ENCODE measurements at places on chromosomes 13 and 19.

DNA sequence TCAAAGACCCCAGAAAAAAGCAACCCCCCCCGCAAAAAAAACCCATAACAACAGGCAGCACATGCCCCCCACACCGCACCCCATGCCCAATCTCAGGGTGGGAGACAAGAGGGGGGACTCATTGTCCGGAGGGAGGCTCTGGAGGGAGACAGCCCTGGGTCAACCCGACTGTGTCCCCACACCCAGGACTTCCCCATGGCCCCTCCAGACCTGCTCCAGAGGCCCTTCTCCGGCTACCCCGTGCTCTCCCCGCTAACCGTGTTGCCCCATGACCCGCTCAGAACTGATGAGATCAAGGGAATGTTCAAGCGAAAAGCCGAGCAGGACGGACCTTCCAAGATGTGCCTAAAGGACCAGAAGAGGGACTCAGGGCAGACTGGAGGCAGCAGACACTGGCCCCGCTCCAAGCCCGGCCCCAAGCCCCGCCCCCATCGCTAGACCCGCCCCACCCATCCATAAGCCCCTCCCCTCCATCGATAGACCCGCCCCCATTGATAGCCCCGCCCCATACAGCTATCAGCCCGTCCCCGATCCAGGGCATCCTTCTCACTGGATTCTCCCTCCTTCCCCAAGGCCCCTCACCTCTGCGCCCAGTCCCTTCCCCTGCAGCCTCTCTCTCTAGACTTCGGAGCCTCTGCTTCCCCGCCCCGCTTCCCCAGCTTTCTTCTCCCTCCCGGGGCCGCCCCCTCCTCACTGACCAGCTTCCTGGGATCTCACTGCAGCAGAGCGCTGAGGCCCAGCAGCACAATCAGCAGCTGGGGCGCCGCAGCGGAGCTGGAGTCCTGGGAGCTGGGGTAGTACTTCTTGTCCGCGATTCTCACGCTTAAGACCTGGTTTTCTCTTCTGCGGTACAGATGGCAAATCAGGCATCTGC, 2.2 kb downstream of the BST2 start:
- peak; percentile 36 for DNase-seq

DNA sequence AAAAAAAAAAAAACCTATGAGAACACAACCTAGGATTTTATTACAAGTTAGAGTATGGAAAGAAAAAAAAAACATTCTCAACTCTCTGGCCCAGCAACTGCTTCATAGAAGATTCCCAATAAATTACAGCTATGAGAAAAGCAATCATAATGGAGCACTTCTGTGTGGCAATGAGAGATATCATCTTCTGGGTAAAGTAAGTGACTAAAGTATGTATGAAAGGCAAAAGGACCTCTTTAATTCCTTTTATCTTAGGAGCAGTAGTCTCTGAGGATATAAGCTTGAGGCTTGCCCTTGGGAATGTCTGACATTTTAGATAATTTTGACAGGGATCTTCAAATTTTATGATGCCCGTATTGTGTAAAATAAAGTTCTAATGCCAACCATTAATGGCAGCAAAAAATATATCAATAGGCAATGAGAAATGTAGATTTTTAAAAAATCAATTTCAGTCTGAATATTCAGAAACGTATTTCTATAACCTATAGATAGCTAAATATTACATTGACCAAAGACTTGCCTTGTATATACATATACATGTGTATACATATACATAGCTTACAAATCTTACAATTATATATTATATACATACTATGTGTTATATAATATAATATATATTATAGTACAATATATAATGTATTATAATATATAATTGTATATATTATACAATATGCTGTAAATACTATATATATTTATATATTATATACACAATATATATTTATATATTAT, 823.9 kb upstream of the SLITRK1 start:
- DNase-seq: no peak

- DNase-seq: no peak
Measured at GRCh38 chr19:4492337-4493103, 20.4 kb downstream of the HDGFL2 start.

DNA sequence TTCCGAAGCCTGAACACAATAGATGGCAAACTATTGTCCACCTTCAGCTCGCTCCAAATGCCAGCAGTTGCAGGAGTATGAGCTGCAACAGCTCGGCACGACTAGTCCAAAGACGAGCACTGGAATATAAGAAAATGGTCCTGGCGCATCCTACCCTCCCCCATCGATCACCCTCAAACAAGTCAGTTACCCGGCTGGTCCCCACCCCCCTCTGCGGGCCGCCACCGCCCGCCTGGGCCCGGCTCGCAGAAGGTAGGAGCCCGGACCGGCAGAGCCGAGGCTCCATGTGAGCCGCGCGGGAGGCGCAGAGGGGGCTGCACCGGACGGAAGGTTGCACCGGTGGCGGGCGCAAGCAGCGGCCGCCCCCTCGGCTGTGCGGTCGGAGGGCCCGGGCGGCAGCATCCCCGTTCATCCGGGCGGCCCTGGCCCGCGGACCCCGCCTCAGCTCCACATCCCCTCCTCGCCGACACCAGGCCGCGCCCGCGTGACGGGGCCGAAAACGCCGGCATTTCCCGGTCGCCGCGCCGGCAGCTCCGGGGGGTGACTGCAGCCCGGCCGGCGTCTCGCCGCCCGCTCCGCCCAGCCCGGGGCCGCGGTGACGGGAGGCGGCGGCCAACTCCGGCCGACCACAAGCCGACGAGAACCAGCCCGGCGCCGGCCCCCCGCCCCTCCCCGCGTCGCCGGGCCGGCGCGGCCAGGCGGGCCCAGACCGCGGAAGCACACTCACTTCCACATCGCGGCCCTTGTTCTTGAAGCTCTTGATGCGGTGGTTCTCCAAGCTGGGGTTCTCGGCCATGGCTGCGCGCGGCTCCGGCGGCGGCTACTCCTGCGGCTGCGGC, 552 bp downstream of the KPNA3 start:
- peak; percentile 50 for DNase-seq

- DNase-seq: no peak
Measured at GRCh38 chr13:64680739-64681138, 2549.4 kb downstream of the PCDH9 start.

DNA sequence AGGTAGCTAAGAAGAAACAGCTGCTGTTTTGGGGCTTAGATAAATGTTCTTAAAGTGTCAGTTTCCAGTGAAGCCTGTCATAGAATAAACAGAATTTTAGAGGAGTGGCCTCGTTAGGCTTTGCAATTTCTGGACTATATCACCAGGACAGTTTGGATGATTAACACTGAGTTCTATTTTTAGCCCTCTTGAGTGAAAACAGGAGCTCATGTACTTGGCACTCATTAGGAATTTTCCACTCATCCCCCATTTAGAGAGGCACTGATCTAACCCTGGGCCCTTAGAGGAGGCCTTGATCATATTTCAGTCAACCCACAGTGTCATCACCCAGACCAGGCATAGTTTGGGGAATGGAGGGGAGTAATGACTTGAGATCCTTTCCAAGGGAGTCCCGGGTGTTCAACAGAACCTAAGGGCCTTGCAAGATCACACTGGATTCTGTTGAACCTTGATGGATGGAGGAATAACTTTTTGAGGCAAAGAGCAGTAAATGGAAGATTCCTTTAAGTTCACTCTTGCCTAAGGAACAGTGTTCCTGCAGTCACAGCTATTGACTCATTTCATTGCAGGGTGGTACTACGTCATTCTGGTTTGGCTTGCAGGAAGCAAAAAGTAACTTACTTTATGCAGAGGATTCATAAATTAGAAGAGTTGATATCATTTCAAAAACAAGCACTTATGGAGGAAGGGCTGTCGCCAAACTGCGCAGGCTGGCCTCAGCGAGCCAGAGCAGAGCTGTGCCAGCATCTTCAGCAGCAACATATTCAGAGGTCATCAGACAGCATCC, 160.2 kb downstream of the SLC7A1 start:
- no peak for DNase-seq

GRCh38 chr19:39240421-39240820, 4.4 kb downstream of the IFNL3 start:
- DNase-seq: no peak

- DNase-seq: peak; percentile 81
Measured at GRCh38 chr19:15466851-15467733, 2.7 kb upstream of the RASAL3 start.

DNA sequence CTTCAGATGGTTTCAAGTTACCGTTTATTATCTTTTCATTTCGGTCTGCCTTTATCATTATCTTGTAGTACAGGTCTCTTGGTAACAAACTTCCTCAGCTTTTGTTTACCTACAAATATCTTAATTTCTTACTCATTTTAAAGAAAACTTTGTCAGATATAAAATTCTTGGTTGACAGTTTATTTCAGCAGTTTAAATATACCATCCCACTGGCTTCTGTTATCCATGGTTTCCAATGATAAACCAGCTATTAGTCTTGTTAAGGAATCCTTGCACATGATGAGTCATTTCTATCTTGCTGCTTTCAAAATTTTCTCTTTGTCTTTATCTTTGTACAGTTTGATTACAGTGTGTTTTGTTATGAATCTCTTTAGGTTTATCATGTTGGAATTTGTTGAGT, 308.3 kb upstream of the SPRY2 start:
- no peak for DNase-seq

GRCh38 chr13:103213152-103213551, 146.9 kb upstream of the SLC10A2 start:
- no peak for DNase-seq

DNA sequence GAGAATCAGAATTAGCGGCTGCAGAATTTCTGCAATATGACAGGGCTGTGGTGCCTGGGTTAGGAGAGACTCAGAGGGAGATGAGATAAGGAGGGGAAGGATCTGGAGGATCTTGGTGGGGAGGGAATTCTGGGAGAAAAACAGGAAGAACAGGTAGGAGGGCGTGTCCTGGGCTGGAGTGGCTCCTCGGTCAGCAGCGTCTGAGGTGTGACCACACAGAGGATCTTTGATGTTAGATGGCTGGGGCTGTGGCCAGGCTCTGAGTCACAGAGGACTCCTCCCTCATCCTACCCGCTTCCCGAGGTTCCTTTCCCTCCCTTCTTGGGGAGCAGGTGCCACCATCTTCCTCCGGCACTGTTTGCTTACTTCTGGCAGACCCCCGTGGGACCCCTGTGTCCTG, 6.4 kb upstream of the KLK6 start:
- DNase-seq: no peak

- peak; percentile 35 for DNase-seq
Measured at GRCh38 chr19:38134540-38135149, 89.4 kb downstream of the DPF1 start.

DNA sequence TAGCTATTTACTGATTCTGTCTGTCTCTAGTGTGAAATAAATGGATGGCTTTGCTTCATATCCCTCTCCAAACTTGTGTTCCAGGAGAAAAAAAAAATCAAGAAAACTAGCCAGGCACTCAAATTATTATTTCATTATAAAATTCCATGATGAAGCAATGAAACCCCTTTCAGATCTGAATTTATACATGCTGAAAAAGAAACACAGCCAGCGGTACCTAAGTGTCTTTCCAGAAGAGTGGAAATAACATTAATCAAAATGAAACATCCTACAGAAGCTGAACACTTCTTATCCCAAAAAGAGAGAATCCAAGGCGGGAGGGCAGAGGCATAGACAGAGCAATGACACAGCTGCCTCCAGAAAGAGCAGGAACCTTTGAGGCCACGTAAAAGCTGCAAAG, 15.9 kb downstream of the ENOX1 start:
- no peak for DNase-seq

DNA sequence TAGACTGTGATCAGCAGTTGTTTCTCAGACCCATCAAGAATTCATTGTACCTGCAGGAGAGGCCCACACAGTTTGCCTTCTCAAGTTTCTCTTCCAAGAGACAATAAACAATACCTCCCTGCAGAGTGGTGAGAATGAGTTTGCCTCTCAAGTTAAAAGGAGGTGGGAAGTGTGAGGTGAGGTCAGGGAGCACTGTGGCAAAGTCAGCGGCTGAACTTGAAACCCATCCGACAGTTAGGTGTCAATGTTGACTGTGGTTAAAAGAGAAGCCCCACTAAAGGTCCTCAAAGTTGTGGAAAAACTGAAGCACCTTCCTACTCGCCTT, 72.9 kb upstream of the TSC22D1 start:
- no peak for DNase-seq

Measured in CD4-positive, alpha-beta T cell treated with Interleukin-6 for 4 hours (primary cell).